Natural killer cell (primary cell): ENCODE measurements at places on chromosomes 6 and 20.
A peak's percentile ranks its signal among the peaks of the same experiment; 100 is the strongest.

GRCh38 chr6:136361787-136362186 lies 72.1 kb upstream of the BCLAF1 start:
- DNase-seq: no peak

- peak; percentile 60 for DNase-seq
Measured at GRCh38 chr6:33277663-33278391, 904 bp downstream of the B3GALT4 start.

GRCh38 chr6:90154755-90155470 lies 141.7 kb downstream of the BACH2 start:
- DNase-seq: no peak

DNA sequence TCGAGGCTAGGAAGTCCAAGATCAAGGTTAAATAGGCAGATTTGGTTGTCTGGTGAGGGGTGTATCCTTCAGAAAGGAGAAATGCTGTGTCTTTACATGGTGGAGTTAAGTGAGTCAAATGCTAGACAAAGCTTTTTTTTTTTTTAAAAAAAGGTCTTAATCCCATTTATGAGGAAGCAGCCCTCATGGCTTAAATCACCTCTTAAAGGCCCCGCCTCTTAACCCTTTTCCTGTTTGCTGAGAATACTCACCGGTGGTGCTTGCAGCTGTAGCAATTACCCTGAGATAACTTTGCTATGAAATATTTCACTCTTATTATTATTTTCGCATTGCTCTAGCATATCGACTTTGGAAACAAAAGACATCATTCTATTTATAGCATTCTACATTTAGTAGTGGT lies 30.8 kb downstream of the FBXO30 start:
- DNase-seq: no peak

- DNase-seq: no peak
Measured at GRCh38 chr6:12993283-12993898, 276.8 kb downstream of the PHACTR1 start.

DNA sequence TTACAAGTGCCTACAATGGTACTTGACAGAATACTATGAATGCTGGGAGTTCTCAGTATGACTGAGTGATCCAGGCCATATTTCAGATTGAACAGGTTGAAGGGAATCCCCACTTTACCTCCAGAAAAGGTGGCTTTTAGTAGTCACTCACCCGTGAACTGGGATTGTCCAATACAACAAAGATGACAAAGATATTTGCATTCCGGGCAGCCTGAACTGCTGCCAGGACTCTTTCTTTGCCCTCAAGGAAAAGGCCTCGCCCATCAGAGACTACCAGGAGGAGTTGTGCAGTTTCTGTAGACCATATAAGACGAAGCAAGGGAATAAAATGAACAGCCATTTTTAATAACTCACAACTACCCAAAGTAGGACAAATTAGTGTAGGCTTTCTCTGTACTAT lies 6.3 kb upstream of the LYRM2 start:
- DNase-seq: no peak

GRCh38 chr20:33785503-33785902 lies 25.6 kb upstream of the CHMP4B start:
- DNase-seq: no peak

DNA sequence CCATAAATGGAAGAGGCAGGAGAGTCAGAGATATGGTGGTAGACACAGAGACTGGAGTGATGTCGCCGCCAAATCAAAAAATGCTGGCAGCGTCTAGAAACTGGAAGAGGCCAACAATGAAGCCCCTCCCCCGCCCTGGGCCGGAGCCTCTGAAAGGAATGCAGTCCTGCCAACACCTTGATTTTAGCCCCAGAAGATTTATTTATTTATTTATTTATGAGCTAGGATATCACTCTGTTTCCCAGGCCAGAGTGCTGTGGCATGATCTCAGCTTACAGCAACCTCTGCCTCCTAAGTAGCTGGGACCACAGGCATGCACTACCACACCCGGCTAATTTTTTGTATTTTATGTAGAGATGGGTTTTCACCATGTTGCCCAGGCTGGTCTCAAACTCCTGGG lies 82.6 kb upstream of the CCDC167 start:
- DNase-seq: no peak

- no peak for DNase-seq
Measured at GRCh38 chr6:89604653-89605052, 33.9 kb downstream of the LYRM2 start.

- DNase-seq: no peak
Measured at GRCh38 chr6:30206152-30206551, 7.1 kb downstream of the TRIM26 start.

DNA sequence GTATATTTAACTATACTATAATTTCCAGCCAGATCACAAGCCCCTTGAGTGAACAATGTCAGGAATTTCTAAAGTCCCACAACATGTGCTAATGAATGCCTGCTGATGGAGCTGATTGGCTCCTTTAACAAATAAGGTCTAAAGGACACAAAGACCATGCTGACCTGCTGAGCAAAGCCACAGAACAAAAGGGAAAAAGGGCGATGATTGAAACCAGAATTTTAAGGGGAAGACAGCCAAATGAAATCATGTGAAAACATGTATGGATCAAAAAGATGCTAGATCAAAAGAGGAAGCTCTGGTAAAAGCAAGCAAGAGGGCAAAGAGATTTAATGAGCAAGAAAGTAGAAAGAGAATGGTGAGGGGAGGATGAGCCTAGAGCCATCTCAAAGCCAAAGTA lies 105.6 kb downstream of the DCDC2 start:
- DNase-seq: no peak

GRCh38 chr20:31617432-31618104 lies 12.5 kb downstream of the ID1 start:
- DNase-seq: no peak

DNA sequence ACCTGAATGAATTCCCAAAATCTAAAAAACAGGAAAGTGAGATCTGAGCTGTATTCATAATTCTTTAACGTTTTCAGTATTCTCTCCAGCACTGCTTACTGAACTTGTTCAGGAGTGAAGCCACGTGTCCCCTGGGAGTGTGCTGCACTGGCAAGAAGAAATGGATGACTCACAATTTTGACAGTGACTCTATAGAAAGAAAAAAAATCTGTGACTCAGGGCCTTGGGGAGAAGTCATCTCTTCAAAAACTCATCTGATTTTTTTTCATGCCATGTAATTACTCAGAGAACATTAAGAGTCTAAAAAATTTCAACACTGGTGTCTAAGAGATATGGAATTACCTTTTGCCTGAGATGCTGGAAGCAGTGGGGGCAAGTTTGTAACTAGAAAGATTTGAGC lies 39.7 kb downstream of the ANKEF1 start:
- no peak for DNase-seq

GRCh38 chr6:17206566-17207072 lies 74.5 kb upstream of the RBM24 start:
- DNase-seq: no peak

- DNase-seq: no peak
Measured at GRCh38 chr6:34560366-34561226, 4.5 kb upstream of the SPDEF start.

DNA sequence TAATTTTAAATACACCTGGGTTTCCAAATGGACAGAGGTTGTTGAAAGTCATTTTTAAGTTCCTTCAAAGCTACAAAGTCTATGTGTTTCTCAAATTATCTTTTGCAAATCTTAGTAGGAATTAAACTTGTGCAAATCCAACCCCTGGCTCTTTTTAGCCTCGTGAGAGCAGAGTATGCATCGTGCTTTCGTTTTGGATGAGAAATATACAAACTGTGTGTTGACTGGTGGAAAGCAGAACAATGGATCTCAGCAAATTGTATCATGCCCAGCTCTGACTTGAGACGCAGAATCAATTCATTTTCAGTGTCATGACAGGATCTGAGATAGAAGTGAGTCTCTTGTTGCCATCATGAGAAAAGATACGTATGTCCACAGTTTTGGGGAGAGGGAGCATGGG lies 542.4 kb upstream of the FLRT3 start:
- DNase-seq: no peak

GRCh38 chr20:36341331-36342020 lies 35.3 kb downstream of the DLGAP4 start:
- no peak for DNase-seq

DNA sequence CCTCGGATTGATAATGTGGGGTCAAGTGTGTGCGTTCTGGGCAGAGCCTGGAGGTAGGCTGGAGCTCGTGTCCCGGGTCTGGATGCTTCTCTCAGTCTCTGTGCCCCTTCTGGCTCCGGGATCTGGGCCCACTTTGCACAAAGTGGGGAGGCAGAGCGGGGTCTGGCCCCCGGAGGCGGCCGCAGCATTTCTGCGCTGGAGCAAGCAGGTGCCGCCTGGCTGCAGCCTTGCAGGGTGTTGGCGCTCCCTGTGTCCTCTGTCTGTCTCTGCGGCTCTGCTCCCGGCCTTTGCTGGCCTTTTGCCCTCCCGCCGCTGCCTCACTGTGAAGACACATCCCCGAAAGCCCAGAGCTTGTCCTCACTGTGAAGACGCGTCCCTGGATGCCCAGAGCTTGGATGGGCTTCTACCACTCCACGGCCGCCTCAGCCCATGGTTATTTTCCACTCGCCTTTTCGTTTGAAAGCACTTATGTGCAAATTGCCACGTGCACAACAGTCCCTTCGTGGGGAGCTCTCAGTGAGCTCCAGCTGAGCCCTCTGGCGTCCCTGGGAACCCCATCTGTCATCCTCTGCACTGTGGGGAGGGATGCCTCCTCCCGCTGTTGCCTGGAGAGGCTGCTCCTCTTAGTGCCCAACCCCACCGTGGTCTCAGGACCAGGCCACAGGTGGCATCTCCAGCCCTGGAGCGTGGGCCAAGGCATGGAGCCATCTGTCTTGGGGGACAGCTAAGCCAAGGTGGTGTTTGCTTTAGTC lies 17.4 kb downstream of the SLCO4A1 start:
- no peak for DNase-seq

- DNase-seq: peak; percentile 45
Measured at GRCh38 chr20:14055127-14055742, 59.9 kb downstream of the MACROD2 start.

GRCh38 chr20:56575157-56575556 lies 42.1 kb downstream of the FAM209B start:
- no peak for DNase-seq

- DNase-seq: no peak
Measured at GRCh38 chr6:130500693-130501092, 134.9 kb downstream of the TMEM200A start.

GRCh38 chr20:58923117-58923712 lies 57.8 kb upstream of the NELFCD start:
- DNase-seq: no peak

- no peak for DNase-seq
Measured at GRCh38 chr6:62971976-62972658, 239.2 kb upstream of the FKBP1C start.

- DNase-seq: no peak
Measured at GRCh38 chr6:67331304-67331703, 1303.8 kb upstream of the ADGRB3 start.

GRCh38 chr6:38572186-38572813 lies 67.4 kb downstream of the BTBD9 start:
- peak; percentile 68 for DNase-seq

GRCh38 chr6:109891924-109892323 lies 86.2 kb upstream of the GPR6 start:
- DNase-seq: no peak

DNA sequence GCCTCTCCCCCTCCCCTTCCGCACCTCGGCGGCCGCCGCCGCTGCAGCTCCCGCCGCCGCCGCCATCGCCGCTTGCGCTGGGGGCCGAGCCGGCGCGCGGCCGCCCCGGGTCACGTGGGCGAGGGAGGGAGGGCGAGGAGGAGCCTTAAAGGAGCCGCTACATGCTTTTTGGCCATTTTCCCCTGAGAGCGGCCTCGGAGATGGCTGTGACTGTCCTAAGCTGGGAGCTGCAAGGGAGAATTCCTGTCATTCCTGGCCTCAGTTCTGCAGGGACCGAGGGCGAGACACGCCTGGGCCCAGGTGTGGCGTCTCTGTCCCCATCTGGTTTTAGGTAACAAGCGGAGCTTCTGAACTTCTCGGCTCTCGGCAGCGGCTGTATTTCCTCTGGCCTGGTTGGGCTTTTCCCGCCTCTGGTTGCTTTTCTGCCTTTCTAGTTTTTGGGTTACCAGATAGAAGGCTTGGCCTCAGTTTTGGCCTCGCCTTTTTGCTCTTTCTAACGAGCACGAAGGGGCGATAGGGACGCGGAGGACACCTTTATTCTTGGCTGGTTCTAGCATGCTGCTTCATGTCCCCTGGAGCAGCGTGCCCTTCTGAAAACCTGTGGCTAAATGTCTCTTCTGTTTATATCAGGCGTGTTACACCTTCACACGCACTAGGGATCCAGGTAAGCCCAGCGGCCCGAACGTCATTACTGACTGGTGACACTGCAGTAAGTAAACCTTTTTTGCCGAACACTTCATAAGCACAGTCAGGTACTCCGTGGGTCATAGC lies at the start of gene EHMT2:
Gene EHMT2, minus strand, starts transcription at position 87 of the 771 bp plus-strand sequence. Its CDS starts 21 bp downstream, at position 66.
- peak; percentile 82 for DNase-seq

DNA sequence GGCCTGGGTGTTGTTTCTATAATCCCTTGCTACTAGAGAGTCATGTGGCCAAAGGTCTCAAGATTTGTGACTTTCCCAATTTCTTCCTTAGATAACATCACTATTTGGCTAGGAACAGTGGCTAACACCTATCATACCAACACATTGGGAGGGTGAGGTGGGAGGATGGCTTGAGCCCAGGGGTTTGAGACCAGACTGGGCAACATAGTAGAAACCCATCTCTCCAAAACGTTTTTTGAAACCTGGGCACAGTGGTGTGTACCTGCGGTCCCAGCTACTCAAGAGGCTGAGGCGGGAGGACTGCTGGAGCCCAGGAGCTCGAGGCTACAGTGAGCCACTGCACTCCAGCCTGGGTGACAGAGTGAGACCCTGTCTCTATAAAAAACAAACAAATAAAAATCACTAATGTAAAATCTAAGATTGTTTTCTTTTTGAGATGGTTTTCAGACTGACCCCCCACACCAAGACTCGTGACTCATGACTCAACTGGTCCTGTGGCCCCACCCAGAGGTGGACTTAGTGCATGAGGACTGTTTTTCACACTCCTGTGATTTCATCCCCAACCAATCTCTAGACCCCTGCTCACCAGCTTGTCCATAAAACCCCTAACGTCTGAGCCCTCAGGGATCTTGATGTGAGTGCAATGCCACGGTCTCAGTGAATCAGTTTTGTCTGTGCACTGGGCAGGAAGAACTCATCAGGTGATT lies 48.3 kb upstream of the KIF16B start:
- DNase-seq: no peak

DNA sequence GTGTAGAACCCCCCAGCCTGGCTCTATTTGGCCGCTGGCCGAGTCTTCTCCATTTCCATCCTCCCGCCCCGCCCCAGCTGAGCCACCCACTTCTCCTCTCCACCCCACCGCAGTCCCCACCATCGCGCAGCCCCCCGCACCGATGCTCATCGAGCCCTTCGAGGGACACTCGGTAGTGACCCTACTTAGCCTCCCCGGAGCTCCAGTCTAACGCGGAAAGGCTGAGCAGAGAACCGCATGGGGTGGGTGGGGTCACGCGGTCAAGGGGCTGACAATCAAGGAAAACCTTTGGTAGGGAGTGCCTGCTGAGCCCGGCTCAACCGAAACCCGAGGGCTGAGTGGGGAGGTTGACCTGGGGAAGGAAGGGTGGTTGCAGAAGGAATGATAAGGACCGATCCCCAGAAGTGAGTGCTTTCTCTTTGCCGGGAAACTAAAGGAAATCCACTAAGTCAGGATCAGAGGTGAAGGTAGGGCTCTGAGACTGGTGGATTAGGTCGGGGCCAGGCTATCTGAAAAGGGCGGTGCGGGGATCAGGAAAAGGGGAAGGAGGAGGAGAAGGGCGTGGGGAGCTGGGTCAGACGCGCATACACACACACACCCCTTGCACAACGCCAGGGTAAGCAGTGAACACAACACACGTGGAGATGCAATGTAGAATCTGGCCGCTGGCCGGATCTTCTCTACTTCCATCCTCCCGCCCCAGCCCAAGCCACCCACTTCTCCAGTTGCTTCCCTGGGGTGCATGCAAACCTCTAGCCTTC lies 49.8 kb downstream of the CPXM1 start:
- peak; percentile 47 for DNase-seq

- DNase-seq: peak; percentile 62
Measured at GRCh38 chr20:38658879-38659596, 57.4 kb downstream of the ARHGAP40 start.
